T-helper 2 cell treated with Interferon-gamma antibody and Interleukin-4, amounts not matched to agents 5 μg/mL and 100 μg/mL, for 36 hours (primary cell): ENCODE measurements at places on chromosomes 11 and 22.

GRCh38 chr11:95593111-95593510 is 196.5 kb downstream of the FAM76B start:
- H3K4me1 ChIP-seq: peaks cover 7% of the 10 kb centered on the region
- no peak overlapping the region for H3K4me3 ChIP-seq
- no peak for DNase-seq
- H3K27ac ChIP-seq: no peak overlapping the region
- no peaks in the 10 kb centered on the region for H3K27me3 ChIP-seq

DNA sequence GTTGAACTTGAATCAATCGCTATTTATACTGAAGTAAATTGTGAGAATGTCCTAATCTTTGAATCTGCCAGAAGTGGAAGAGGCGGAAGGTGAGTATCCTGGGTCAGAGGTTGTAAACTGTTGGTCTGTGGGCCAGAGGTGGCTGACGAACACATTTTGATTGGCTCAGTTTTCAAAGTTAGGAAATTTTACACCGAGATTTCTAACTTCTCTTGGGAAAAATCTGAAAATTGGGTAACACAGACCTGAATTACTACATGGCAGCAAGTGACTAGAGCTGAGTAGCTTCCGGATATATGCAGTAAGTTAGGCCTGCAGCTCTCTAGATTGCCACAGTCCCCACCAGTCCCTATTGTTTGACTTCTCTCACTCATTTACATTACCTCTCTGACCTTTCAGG is 56.8 kb upstream of the ALKBH3 start:
- no peak overlapping the region for H3K4me3 ChIP-seq
- DNase-seq: no peak
- no peak overlapping the region for H3K27ac ChIP-seq
- no peaks in the 10 kb centered on the region for H3K27me3 ChIP-seq

- no peaks in the 10 kb centered on the region for H3K27me3 ChIP-seq
- H3K4me1 ChIP-seq: peaks cover 7% of the 10 kb centered on the region
- no peak overlapping the region for H3K27ac ChIP-seq
- DNase-seq: no peak
Observed at GRCh38 chr11:7421136-7421535, 64.2 kb upstream of the OLFML1 start.

DNA sequence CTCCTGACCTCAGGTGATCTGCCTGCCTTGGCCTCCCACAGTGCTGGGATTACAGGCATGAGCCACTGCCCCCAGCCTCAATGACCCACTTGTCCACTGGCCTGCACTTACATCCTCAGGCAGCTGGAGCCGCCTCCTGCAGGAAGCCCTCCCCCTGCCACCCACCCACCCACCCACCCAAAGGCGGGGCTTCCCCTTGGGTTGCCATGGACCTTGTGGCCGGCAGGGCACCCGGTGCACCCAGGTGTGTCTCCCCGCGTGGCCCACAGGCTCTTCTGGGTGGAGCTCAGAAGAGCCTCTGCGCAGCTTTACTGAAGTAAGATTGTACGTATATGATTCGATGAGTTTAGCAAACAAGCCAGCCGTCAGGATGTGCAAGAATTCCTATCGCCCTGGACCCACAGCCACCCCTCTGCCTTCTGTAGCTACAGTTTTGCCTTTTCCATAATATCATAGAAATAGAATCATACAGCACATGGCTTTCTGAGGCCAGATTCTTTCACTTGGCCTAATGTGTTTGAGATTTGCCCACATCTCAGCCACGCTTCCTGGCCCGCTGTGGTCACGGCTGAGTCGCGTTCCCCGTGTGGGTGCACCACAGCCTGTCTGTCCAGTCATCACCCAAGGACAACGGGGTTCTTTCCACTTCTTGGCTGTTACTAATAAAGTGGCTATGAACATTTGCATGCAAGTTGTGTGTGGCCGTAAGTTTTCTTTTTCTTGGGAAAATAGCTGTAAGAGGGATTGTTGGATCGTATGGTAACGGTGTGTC is 5.3 kb upstream of the BRSK2 start:
- H3K27ac ChIP-seq: no peak overlapping the region
- no peak overlapping the region for H3K4me3 ChIP-seq
- peak; percentile 56 for DNase-seq
- peaks cover 15% of the 10 kb centered on the region for H3K27me3 ChIP-seq
- no peaks in the 10 kb centered on the region for H3K36me3 ChIP-seq

DNA sequence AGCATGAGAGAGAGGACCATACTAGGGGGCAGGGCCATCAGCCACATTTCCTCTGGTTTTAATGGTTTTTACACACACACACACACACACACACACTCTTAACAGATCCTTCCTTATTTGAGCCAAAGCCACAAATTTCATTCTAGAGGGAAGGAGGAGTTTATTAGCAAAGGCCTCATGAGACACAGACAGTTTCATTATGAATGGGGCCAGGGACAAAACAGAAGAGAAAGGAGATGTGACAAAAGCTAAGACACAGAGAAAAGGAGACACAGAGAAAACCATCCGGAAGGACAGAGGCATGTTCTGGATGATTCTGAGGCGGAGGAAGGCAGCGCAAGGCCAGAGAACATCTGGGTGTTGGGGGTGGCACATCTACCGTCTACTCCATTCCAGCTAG is 32.2 kb upstream of the ARFGAP3 start:
- H3K27ac ChIP-seq: peak overlapping the region; percentile 83
- peaks cover 22% of the 10 kb centered on the region for H3K36me3 ChIP-seq
- no peak for DNase-seq
- H3K27me3 ChIP-seq: no peaks in the 10 kb centered on the region
- H3K4me1 ChIP-seq: peaks cover 20% of the 10 kb centered on the region
- peak overlapping the region; percentile 45 for H3K4me3 ChIP-seq

GRCh38 chr11:3879967-3880542 is 24.6 kb downstream of the STIM1 start:
- peaks cover 15% of the 10 kb centered on the region for H3K36me3 ChIP-seq
- peaks cover 60% of the 10 kb centered on the region for H3K4me1 ChIP-seq
- H3K27me3 ChIP-seq: no peaks in the 10 kb centered on the region
- no peak for DNase-seq
- peak overlapping the region; percentile 69 for H3K27ac ChIP-seq
- H3K4me3 ChIP-seq: peak overlapping the region; percentile 19

GRCh38 chr11:114295676-114296604 is at the start of gene NNMT:
NNMT (plus strand) TSS chr11:114296399; CDS start chr11:114296557, 158 bp downstream.
- no peaks in the 10 kb centered on the region for H3K4me1 ChIP-seq
- DNase-seq: no peak
- no peak within 1 kb of the TSS for H3K27ac ChIP-seq
- no peak within 1 kb of the TSS for H3K4me3 ChIP-seq
- no peaks in the 10 kb centered on the region for H3K36me3 ChIP-seq

GRCh38 chr11:128956401-128957201 is 13.9 kb upstream of the TP53AIP1 start:
- H3K4me3 ChIP-seq: no peak overlapping the region
- no peak overlapping the region for H3K27ac ChIP-seq
- H3K27me3 ChIP-seq: peaks cover 32% of the 10 kb centered on the region
- no peaks in the 10 kb centered on the region for H3K36me3 ChIP-seq
- no peak for DNase-seq

- H3K27me3 ChIP-seq: no peaks in the 10 kb centered on the region
- no peak overlapping the region for H3K27ac ChIP-seq
- DNase-seq: no peak
- H3K4me3 ChIP-seq: no peak overlapping the region
Observed at GRCh38 chr11:75938543-75938942, 123.5 kb downstream of the UVRAG start.

GRCh38 chr11:76601272-76601671 is 69.3 kb downstream of the LRRC32 start:
- H3K36me3 ChIP-seq: no peaks in the 10 kb centered on the region
- H3K27me3 ChIP-seq: no peaks in the 10 kb centered on the region
- H3K4me1 ChIP-seq: peaks cover 26% of the 10 kb centered on the region

- H3K4me3 ChIP-seq: no peak overlapping the region
- no peak for DNase-seq
- H3K36me3 ChIP-seq: peaks cover 42% of the 10 kb centered on the region
- H3K27ac ChIP-seq: no peak overlapping the region
Observed at GRCh38 chr22:24035296-24035695, 24.2 kb downstream of the CABIN1 start.

DNA sequence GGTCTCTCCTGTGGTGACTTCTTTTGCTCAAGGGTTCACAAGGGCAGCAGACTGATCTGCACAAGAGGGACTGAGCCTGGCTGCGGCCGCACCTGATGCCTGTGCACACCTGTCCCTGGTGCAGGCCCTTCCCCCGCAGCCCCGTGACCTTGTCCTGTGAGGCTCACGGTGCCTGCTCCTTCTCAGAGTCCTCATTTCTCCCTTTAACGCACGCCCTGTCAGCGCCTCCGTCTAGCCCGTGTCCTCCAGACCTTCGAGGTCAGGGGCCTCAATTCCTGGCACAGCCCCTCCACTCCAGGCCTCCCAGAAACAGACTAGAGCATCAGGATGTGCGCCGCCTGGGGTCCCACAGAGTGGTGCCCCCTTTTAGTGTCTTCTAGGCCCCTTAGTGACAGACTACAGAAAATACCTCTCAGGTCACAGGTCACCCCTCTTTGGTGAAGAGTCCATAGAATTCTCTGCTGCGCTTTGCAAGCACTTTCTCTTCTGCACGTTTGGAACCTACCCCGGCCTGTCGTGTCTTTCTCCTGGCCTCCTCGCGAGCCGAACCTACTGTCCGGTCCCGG is 1.0 kb upstream of the DRD4 start:
- no peak for DNase-seq
- no peak overlapping the region for H3K4me3 ChIP-seq
- H3K27ac ChIP-seq: no peak overlapping the region
- H3K4me1 ChIP-seq: no peaks in the 10 kb centered on the region
- H3K36me3 ChIP-seq: peaks cover 2% of the 10 kb centered on the region

DNA sequence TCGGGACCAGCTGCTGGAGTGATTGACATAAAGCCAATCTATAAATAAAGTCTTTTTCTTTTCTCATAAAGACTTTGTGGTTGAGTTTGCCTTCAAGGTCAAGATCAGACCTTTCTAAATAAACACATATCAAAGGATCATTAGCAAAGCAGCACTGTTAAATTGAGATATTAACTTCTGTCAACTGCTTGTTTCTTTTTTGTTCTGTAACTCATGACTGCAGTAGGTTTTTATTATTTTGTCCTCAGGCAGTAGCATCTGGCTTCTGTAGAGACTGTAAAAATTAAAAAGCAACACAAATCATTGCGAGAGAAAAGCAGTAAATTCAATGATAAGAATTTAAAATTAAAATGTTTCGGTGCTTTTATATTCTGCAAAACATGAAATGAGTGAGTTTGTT is 77.7 kb upstream of the NNMT start:
- H3K4me3 ChIP-seq: peak overlapping the region; percentile 21
- DNase-seq: no peak
- peaks cover 14% of the 10 kb centered on the region for H3K36me3 ChIP-seq
- peaks cover 52% of the 10 kb centered on the region for H3K4me1 ChIP-seq
- H3K27ac ChIP-seq: no peak overlapping the region

DNA sequence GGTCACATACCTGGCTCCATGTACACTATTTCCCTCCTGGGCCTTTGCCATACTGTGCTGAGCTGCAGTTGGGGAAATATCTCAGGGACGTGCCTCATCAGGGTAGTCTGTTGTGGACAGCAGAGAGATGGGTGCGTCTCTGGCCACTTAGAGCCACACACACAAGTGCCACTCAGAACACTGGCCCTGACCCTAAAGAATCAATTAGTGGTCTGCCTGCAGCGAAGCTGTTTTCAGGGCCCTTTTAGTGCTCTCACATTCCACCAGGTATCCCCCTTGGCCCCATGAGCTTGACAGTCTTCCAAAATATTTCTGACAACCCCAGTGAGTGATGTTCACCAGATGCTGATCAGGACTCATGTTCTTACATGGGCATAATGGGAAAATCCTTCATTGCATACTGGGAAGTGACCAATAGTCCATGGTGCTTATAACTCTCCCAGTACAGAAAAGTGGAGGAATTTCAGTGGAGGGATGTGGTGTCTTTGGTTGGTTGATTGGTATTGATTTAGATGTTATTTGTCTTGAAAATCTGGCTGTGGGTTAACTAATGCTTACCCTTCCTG is 66.1 kb downstream of the ME3 start:
- H3K27ac ChIP-seq: no peak overlapping the region
- peaks cover 4% of the 10 kb centered on the region for H3K4me1 ChIP-seq
- H3K4me3 ChIP-seq: no peak overlapping the region
- H3K27me3 ChIP-seq: peaks cover 2% of the 10 kb centered on the region
- no peaks in the 10 kb centered on the region for H3K36me3 ChIP-seq

DNA sequence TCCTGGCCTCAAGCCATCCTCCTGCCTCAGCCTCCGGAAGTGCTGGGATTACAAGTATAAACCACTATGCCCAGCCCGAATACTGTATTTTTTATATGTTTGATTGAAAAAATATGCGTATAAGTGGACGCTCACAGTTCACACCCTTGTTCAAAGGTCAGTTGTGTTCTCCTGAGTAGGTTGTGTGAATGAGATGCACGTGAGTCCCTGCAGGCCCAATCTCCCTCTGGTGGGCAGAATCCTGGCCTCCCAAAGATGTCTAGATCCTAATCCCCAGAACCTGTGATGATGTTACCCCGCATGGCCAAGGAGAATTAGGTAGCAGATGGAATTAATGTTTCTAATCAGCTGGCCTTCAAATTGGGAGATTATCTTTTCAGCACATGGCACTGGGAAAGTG is 41.9 kb downstream of the CTTN start:
- no peak overlapping the region for H3K4me3 ChIP-seq
- no peak for DNase-seq
- H3K36me3 ChIP-seq: no peaks in the 10 kb centered on the region
- H3K27ac ChIP-seq: no peak overlapping the region
- no peaks in the 10 kb centered on the region for H3K4me1 ChIP-seq

- H3K27ac ChIP-seq: no peak overlapping the region
- DNase-seq: no peak
- no peak overlapping the region for H3K4me3 ChIP-seq
- H3K36me3 ChIP-seq: peaks cover 2% of the 10 kb centered on the region
- H3K27me3 ChIP-seq: no peaks in the 10 kb centered on the region
- peaks cover 20% of the 10 kb centered on the region for H3K4me1 ChIP-seq
Observed at GRCh38 chr22:42994917-42995562, 19.9 kb downstream of the PACSIN2 start.

DNA sequence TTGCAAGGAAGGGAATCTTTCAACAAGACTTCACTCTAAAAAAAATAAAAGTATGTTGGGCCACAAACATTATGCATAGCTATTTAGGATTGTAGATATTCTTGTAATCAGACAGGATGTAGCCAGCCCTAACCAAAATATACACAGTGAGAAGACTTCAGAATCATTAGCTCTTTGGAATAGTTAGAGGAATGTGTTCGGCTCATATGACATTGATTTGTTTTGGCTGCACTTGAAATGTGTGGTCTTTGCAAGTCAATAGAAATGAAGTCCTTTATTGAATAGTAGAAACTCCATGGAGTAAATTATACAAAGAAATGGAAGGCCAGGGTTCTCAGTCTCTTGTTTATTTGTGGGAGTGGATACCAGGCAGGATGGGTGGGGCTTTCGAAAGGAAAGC is 692.1 kb downstream of the NTM start:
- no peak overlapping the region for H3K4me3 ChIP-seq
- no peaks in the 10 kb centered on the region for H3K36me3 ChIP-seq
- H3K27ac ChIP-seq: no peak overlapping the region
- DNase-seq: no peak
- H3K27me3 ChIP-seq: no peaks in the 10 kb centered on the region
- H3K4me1 ChIP-seq: no peaks in the 10 kb centered on the region

DNA sequence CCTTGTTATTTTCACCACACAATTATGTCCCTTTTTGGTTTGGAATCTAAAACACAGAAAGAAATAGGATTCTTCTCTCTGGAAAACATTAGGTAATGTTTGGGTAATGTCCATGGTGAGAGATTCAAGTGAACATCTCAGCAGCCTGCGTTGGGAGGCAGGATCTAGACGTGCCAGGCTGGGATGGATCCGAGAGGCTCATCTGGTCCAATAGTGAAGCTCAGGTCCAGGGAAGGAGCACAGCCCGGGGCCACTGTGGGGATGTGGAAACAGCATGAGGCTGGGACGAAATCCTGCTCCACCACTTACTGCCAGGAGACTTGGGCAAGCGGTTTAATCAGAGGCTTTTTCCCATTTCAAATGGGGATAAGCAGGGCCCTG is 109.9 kb downstream of the CSNK2A3 start:
- no peaks in the 10 kb centered on the region for H3K27me3 ChIP-seq
- DNase-seq: no peak
- peaks cover 3% of the 10 kb centered on the region for H3K36me3 ChIP-seq
- no peak overlapping the region for H3K4me3 ChIP-seq
- no peaks in the 10 kb centered on the region for H3K4me1 ChIP-seq
